ENCODE measurements at places on chromosomes 4 and X. TPM values are rescaled to one million over a fixed set of nuclear protein-coding genes. Genes with fewer than 3 reads are reported as not detected.

TLL1 gene
- 2.2 TPM for total RNA-seq

DNA sequence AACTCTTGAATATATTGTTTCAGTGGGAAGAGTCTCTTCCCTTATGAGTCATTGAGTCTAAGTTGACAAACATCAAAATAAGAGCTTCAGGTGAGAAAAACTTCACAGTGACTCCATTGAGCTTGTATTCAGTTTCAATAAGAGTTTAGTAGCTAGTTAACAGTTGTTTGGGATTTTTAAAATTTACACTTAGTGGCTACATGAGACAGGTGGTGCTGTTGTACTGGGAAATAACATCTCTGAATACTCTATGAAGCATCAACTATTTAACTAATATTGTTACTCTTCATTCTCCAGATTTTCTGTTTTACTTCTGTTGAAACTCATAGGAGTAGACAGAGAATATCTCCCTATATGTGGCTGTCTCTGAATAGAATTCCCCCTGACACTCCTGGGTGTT, 1609.1 kb downstream of the C4orf33 start:
- no peak for DNase-seq

TLR2 gene
- total RNA-seq: 5.0 TPM

DNA sequence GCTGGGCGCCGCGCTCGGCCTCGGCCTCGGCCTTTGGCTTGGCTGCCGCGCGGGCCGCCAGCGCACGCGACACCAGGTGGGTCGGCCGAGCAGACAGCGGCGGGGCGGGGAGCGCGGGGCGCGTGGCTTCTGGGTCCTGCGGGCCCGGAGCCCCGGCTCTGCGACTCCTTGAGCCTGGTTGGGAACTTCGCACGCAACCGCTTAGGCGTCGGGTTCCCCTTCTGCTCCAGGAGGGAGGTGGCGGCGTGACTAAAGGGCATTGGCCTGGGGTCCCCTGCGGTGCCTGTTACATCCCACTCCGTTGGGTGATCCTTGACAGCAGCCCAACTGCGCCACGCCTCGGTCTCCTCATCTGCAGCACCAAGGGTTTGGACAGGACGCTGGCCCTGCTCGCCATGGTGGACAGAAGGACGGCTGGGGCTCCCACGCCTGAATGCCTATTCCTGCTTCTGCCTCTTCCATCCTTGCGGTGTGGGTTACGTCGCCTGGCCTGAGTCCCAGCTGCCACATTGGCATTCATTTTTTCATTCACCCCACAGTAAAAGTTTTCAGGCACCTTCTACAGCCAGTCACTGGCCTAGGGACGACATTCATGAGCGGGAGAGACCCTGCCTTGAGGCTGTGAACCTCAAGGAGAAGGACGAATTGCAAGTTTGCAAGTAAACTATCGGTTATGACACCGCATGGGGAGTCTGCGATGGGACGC, 631 bp downstream of the EVC start:
- no peak for DNase-seq

GRCh38 chr4:122906859-122907305, 15.5 kb downstream of the NUDT6 start:
- no peak for DNase-seq

DNA sequence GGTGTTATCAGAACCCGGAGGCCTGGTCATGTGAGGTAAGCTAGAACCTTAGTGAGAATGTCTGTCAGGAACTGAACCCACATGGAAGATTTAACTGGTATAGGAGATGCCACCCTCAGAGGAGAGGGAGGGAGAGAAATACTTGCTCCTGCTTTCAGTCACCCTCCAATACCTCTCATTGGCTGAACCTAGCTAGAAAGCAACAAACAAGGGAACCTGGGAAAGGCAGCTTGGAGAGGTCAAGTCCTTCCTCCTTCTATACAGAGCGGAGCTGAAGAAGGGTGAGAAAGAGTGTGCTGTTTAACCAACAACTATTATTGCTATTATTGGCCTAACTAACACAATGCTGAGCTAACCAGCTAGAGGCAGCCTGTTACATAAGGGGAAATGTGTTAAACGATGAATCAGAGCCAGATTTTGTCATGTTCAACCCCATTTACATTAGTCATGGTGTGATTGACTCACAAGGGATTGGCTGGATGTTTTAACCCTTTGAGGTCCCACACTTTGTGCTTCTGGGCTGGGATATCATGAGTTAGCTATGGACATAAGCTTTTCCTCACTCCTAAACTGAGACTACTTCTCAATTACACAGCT, 96.5 kb upstream of the ESX1 start:
- no peak for DNase-seq

FAM90A26 gene
- not detected for total RNA-seq

DNA sequence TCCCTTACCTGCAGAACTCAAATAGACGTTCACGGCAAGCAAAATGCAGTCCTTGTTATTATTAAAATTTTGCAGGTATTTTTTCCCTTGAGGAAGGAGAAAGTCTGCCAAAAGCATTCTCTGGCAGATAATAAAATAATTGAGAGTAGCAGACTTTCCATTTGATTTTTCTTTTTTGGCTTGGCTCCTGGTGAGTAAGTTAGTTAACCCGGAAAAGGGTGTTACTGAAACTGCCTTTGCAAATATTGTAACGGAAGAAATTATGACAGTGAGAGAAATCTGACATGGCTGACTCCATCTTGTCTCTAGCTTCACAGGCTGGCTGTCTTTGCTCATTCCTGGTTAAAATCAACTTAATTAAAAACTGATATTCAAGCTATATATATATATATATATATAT, 100.5 kb downstream of the GPR143 start:
- no peak for DNase-seq

Measured in lower leg skin (tissue), 4 donors.